ENCODE measurements at places on chromosomes 7 and 10.

DNA sequence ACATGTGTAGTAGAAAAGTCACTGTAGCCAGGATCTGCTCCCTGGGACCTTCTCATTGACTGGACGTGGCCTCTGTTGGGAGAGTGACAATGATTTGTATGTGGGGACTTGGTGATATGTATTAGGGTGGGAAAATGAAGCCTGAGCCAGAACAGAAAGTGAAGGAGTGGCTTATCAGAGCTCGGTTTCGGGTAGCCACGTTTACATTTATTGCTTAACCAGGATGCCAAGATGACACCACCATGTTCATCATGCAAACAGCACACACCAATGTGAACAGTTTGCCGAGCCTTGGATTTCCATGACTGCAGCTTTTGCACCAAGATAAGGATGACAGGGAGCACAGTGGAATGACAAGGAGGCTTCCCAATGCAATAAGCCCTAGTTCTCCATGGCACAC is 112.8 kb upstream of the STK17A start:
- no peak for DNase-seq

DNA sequence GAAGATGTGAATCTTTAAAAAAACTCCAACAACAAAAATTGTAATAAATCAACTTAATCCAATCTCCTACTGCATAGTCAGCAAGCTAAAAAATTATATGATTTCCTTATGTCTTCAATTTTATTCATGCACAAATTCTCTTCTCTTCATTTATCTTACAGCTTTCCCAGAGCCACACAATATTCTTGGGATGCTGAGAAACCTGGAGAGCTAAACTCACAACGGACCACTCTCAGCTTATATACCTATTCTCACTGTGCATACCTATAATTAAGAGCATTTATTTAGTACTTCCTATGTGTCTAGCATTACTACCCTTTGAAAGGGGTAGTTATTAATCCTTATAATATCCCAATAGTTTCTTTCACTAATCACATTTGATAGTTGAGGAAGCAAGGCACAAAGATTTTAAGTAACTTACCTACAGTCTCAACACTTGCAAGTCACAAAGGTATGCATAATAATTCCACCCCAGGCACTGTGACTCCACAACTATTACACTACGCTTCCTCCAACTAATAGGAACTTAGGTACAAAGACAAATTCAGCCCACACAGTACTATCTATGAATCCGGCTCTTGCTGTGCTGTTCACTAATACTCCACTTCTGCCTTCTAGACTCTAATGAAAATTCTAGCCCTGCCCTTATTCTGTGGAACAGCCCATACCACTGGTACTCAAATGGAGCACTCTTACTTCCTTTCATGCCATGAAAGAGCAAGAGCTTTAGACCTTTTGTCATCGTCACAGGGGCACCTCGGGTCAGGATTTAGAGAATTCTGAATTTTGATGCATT is 5.1 kb downstream of the CCDC71L start:
- no peak for DNase-seq

DNA sequence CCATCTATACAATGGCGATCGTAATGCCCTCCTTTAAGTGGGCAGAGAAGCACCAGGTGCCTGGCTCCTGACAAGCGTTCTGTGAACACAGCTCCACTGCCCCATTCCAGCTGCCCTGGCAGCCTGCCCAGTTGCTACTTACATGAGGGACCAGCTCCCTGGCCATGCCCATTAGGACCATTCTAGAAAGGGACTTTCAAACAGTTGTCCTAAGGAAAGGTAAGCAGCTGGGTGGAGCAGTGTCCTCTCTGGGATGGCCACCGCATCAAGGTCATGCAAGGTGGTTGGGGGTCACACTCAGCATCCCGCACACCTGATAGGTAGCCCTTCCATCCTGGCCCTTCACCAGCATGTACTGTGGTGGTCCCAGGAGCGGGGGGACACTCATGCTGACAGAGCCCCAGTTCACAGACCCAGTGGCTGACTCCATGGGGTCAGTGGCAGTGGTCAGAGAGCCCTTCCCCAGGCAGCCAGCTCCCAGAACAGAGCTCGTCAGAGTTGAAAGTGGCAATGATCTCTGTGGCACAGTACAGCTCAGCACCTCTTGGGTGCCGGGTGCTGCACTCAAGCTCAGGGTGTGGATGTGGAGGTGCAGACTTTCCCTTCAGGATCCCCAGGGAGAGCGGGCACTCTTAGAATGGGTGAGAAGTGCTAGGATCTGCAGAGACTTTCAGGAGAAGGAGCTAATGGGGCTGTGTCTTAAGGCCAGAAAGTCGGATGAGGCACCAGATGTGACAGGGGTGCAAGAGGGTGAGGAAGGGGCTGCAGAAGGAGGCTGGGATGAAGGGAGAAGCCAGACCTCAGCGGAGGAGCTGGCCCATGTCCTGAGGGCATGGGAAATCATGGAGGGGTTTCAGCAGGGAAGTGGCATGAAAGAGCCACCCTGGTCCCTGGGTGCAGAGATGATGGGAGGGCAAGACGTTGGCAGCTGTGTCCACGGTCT is 10.9 kb downstream of the MMRN2 start:
- no peak for DNase-seq

DNA sequence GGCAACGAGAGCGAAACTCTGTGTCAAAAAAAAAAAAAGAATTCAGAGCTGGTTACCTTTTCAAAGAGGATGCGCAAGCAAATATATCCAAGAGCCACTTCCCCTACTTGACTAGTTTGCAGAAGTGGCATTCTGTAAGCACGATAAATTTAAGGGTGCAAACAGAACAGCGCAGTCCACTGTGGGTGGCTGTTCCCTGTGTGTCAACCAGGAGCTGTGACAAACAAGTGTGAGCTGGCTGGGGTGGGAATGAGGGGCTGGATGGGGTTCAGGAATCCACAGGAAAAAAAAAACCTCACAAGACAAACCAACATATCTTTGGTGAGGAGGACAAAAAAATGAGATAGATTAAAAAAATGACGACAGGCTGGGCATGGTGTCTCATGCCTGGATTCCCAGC is 15.9 kb downstream of the GUSB start:
- DNase-seq, result no peak

DNA sequence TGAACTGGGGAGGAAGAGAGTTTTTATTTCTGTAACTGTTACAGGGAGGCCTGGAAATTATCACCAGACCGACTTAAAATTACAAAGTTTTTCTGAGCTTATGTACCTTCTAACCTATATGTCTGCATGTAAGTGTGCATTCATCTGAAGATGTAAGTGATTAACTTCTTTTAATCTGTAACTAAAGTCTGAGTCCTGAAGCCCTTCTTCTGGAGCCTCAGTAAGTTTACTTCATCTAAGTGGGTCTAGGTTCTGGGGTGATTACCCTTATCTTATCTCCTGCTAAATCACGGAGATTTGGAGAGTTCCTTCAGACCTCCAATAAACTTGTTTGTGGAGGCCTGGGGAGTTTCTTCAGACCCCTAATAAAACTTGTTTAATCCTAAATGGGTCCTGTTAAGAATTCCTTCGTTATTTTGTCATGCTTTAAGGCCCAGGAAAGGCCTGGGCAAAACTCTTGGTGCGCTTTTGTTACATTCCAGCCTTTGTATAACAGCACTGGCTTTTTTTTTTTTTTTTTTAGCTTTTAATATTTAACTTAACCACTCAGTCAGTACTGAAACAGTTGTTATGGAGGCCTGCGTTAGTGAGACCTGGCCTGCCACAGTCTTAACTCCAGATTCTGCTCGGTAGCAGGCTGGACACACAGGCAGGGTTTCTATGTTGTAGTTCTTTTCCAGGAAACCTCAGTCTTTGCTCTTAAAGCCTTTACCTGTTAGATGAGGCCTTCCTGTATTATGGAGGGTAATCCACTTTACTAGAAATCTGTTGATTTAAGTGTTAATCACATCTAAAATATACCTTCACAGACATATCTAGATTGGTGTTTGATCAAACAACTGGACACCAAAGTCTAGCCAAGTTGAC is 33.0 kb downstream of the TPST1 start:
- no peak for DNase-seq

DNA sequence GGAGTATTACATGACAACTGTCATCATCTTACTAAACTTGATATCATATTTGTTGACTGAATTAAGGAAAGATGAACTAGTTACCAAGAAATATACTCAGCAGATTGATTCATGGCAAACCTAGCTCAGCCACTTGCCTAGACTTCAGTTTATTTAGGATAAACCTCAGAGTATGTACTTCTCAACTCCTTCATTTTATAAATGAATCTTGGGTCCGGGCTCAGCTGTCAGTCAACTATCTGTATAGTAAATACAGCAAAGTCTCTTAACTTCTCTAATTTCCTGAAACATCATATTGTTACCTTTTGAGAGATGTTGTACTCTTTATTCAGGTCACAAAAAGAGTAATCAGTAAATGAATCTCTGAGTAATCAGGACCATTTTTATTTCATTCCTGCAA is 211.0 kb upstream of the KLF14 start:
- no peak for DNase-seq

DNA sequence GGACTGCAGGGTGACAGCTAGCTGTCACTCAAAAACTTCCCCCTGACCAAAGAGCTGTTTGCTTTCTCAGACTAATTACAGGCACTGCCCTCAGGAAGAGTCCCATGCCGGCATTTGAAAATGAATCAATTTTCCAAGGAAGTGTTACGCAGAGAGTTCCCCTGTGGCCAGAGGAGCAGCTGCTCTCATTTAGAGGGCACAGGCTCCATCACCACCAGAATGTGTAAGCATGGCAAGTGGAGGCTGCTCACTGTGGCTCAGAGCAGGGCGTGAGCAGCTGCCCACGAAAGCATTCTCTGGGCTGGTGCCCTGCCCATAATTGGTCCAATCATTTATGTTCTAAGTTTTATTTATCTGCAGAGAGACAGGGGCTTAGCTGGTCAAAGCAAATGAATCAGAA is 202.2 kb downstream of the RAMP3 start:
- DNase-seq, result no peak

DNA sequence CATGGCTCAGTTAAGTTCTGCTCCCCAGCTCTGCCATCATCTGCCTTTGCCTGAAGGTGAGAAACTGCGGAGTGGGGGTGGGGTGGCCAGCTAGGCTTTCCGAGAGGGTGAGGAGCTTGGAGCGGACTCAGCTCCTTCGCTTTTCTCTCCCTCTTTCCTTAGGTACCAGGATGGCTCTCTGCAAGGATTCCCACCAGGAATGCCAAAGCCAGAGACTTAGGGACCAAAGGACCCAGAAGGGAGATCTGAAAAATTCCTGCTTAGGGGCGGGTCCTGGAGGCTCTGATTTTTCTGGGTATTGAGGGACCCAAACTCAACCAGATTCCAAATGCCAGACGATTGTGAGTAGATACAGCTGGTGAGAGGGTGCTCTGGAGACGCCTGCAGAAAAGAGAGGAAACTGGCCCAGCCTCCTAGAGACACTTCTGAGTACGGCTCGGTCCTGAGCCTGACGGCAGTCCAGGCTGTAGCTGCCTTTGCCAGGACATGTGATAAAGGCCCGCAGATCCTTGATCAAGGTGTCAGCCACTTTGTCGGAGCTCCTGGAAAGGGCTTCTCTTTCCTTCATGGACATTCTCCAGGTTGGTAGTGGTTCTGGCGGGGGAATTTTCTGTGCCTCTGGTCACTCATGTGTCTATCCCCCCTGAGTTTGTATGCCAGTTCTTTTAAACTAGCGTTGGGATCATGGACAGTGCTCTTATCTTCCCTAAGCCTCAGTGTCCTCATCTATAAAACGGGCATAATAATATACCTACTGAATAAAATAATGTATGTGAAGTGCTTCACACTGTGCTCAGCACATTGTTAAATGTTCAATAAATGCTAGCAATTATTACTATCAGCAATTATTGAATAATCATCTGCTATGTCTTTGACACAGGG is 42.5 kb upstream of the BTRC start:
- DNase-seq, result no peak

- no peak for DNase-seq
Observed at GRCh38 chr10:80158126-80158525, 25.6 kb downstream of the PLAC9 start.

DNA sequence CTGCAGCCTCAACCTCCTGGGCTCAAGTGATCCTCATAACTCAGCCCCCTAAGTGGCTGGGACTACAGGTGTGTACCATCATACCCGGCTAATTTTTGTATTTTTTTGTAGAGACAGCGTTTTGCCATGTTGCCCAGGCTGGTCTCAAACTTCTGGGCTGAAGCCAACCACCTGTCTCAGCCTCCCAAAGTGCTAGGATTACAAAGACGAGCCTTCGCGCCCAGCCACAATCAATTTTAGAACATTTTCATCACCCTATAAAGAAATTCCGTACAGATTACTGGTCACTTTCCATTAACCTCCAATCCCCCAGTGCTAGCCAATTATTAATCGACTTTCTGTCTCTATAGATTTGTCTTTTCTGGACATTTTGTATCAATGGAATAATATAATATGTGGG is 32.3 kb upstream of the PALS2 start:
- no peak for DNase-seq

DNA sequence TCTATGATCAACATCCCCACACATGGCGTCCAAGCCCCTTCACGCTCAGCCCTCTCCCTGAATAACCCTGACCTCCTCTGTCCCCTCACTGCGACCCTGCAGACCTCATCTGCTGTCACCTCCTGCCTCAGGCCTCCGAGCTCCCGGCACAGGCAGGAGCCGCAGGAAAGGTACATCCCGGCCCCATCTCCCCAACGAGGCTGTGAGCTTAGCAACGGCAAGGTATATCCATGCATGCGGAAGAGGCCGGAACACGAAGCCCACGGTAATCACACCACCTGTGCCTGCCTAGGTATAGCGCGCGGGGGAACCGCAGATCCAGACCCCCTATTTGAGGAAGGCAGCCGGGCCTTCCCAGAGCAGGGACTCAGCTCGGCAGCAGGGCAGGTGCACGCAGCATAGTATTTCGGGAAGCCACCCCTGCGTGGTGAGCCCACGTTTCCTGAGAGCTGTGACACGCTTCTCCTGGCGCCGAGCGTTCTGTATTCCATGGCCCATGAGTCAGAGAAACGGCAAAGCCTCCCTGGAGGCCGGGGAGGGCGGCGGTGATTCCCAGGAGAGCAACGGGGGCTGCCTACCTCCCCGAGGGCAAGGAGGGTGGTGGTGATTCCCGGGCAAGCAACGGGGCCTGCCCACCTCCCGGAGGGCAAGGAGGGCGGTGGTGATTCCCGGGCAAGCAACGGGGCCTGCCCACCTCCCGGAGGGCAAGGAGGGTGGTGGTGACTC is 50.1 kb upstream of the DNAAF5 start:
- no peak for DNase-seq

- no peak for DNase-seq
Observed at GRCh38 chr7:130758429-130759056, 24.5 kb upstream of the KLF14 start.

GRCh38 chr7:30406664-30407425 is 71.7 kb downstream of the NOD1 start:
- DNase-seq, result no peak
